Psoas muscle (tissue), 8 donors: ENCODE measurements at places on chromosomes 3 and 15.

DNA sequence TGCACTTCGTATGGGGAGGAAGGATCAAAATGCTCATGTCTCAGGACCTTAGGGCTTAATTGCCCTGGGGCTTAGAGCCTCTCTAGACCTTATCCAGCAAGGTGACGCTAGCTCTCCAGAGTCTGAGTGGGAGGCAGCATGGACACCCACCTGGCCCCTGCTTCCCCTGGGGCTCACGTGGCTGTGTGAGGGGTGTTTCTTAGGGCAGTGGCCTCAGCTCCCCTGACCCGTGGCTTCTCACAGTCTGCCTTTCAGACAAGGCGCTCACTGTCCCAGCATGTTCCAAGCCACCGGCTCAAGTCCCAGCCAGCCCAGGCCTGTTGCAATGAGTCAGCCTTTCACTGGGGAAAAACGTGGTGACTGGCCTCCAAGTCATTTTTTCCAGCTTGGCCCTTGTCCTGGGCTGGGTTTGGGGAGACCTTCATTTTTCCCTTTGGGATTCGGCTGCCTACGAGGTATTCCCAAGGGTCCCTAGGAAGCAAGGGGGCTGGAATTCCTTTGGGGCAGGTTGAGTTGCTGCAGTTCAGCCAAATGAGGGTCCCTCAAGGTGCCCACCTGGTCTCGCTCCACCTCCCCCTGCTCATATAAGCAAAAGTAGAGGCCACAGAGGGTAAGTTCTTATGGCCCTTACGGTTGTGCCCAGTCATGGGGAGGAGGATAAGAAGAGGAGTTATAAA is 15.7 kb downstream of the BHLHE40 start:
- peak; percentile 84 for DNase-seq

GRCh38 chr3:160755776-160756304 is at the start of gene PPM1L:
Gene PPM1L (plus strand): TSS chr3:160756231.
- DNase-seq = peak; percentile 79

DNA sequence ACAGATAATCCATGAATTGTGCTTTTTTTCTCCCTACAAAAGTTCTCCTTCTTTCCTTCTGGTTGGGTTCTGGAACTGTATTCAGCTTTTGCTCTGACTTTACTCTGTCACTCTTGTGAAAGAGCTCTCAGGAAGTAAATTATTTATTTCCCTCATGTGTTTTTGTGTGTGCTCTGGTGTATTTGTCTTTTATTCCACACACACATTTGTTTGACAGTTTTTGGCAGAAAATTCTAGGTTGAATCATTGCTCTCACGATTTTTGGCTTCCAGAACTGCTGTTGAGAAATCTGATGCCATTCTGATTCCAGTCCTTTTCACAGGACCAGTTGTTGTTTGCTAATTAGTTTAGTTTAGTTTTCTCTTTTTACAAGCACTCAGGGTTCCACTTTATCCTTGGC is 172.8 kb downstream of the PLCH1 start:
- no peak for DNase-seq

- DNase-seq = no peak
Observed at GRCh38 chr3:104717828-104718196, 648.9 kb upstream of the ALCAM start.

GRCh38 chr3:14852717-14853116 is 34.0 kb downstream of the FGD5 start:
- no peak for DNase-seq

- DNase-seq = no peak
Observed at GRCh38 chr3:85303156-85303555, 344.4 kb downstream of the CADM2 start.

- DNase-seq = no peak
Observed at GRCh38 chr3:185400866-185401265, 37.9 kb downstream of the MAP3K13 start.

GRCh38 chr3:66693461-66694031 is 192.7 kb upstream of the LRIG1 start:
- peak; percentile 68 for DNase-seq

- DNase-seq = no peak
Observed at GRCh38 chr3:49135499-49135898, 2.6 kb upstream of the LAMB2 start.

- no peak for DNase-seq
Observed at GRCh38 chr15:80072285-80072994, 13.0 kb downstream of the ZFAND6 start.

GRCh38 chr3:107986505-107986904 is 104.3 kb downstream of the CD47 start:
- DNase-seq = no peak

GRCh38 chr3:185995352-185995751 is 57.5 kb upstream of the TRA2B start:
- DNase-seq = no peak

DNA sequence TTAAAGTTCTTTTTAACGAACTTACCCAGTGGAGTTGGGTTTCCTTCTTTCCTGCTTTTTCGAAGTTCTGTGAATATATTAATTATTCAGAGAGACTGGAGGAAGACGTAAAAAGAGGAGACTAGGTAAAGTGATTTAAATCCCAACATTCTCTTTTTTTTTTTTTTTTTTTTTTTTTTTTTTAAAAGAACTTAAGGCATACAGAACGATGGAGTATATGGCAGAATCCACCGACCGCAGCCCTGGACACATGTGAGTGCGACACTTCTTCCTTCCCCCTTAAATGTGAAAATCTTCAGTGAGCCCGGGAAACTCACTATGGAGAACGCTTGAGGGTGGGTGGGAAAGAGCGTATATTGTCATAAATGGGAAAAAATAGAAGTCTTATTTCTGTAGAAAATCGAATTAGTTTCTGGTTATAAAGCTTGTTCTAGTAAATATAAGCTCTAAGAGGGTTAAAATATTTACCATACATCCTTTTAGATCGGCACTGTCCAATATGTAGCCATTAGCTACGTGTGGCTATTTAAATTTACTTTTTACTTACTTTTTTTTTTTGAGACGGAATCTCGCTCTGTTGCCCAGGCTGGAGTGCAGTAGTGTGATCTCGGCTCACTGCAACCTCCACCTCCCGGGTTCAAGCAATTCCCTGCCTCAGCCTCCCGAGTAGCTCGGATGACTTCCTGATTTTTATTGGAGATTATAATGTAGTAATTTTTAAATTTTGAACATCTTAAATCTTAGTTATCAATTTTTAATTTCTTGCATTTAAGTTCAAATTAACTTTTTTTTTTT is 892 bp downstream of the NMD3 start:
- no peak for DNase-seq

DNA sequence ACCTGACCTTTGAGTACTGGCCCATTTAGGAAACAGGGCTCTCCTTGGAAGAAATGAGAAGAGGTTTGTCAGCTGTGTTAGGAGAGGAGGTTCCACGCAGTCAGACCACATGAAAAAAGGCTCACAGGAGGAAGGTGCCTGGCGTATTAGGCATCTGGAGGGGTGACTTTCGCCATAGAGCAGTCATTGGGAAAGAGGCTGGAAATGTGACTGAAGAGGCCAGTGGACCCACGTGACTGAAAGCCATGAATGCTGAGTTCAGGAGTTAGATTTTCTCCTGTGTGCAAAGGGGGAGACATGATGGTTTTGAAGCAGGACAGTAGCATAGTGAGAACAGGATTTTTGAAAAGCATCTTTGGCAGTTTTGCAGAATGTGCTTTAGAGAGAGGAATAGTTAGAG is 29.7 kb upstream of the RNF7 start:
- DNase-seq = no peak

GRCh38 chr3:14810070-14810791 is 8.5 kb upstream of the FGD5 start:
- DNase-seq = peak; percentile 55

DNA sequence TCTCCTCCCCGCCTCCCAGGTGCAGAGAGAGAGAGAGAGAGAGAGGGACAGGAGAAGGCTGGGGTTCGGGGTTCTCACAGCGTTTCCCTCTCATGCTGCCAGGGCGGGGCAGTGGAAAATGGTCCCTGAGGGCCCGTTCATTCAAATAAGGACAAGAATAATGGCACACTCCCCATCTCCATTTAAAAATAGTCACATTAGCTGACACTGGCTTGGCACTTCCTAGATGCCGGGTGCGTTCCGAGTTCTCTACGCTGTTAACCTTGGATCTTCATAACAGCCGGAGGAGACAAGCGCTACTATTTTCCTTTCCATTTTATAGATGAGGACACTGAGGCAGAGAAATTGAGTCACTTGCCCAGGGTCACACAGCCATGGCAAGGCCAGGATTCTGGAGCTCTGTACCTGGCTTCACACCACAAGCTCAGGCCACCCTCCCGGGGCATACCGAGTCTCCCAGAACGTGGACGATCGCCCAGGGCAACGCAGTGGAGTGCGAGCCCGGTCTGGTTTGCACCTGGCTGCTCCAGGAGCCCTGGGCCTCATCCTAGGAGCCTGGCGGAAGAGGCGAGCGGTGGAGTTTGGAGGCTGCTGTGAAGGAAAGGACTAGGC is 608 bp upstream of the SLC6A6 start:
- no peak for DNase-seq

DNA sequence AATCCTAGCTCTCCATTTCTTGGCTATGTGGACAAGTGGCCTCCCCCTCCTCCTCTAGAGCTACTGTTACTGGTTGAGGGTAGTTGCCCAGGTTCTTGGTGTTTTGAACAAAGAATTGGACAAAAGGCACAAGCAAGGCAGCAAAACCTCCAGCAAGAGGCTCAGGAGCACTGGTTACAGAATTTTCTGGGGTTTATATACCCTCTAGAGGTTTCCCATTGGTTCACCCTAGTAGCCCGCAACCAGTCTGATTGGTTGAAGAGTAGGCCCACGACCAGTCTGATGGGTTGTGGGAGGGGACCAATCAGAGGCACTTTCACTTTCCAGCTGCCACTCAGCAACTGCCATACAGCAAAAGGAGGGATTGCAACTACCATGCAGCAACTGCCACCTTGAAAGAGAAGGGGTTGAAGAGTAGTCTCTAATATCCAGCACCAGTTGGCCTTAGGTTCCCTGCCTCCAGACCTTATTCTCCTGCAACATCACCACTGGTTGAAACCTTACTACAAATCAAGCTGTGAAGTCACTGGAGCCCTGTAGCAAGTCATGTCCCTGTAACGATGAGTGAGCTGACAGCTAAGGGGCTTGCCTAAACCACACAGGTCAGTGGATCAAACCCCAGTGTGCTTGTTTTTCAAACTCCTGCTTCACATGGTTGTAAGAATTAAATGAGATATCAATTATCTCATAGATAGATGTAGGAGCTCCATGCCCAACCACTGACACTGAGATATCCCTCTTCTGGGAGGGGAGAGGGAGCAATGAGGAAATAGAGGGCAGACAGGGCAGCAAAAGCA is 2.9 kb upstream of the C15orf39 start:
- DNase-seq = no peak

- no peak for DNase-seq
Observed at GRCh38 chr15:41669701-41670100, 9.5 kb downstream of the MGA start.

GRCh38 chr3:63500196-63500595 is 152.3 kb upstream of the SNTN start:
- DNase-seq = no peak

- DNase-seq = no peak
Observed at GRCh38 chr15:43880406-43881194, 53.8 kb downstream of the WDR76 start.

- no peak for DNase-seq
Observed at GRCh38 chr15:69861331-69862171, 236.2 kb downstream of the TLE3 start.

DNA sequence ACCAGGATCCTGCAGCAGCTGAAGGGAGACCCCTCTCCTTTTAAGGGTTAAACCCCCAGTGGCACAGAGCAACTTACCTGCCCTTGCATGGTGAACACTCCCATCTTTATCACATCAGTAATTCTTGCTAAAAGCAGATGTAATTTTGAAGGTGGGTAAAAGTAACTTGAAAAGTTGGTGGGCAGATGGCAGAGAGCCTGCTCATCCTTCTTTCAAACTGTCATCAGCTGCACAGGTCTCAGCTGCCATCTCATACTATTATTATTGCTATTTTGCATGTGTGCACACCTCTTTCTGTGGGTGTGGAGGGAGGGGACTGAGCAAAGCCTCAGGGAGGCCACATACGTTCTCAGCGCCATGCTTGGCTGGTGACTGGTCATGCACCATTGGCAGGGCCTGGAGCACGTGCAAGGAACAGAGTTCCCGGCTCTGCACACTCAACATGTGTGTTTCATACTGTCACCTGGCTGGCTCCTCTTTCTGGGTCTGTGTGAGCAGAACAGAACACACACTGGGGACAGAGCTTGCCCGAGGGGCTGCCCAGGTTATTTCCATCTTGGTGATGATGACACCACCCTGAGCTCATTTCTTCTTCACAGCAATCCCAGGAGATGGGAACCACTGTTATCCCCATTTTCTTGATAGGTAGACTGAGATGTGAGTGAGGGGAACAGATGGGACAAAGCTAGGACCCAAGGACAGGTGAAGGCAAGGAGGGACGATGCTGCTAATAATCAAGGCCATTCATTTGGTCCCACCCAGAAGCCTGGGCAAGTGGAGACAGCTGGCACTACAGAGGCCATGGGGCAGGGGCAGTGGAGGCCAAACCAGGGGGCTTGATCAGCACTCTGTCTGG is 95.8 kb upstream of the KLF13 start:
- no peak for DNase-seq

DNA sequence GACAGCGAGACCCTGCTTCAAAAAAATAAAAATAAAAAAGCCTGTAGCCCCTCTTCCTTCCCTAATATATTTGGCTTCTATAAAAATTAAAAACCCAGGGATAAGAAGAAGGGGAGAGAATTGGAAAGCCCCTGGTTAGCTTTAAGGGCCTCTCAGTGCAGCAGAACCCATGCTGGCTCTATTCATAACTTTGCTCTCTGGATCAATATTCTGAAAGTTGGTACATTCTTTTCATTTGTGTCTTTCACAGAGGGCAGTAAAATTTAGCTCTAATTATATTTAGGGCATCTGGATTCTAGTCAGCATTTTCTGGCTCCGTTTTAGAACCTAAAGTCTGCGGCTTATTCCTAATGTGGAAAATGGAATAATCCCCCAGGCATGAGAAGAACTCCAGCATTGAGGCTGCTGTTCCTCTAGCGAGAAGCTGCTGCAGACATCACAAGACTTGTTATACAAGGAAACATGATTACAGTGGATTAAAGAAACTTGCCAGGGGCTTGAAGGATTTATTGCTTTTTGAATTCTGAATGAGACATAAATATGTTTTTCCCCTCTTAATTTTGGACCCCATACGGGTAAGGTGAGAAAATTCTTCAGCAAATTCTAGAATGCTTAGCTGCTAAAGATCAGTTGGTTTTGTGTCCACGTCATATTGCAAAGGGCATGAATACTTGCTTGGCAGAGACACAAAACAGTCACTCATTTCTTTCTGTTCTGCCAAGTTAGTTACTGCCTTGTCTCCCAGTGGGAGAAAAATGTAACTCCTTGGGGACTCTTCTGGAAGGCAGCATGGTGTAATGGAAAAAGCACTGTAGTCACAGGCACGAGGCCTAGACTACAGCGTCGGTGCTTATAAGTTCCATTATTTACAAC is 177.7 kb downstream of the VGLL4 start:
- DNase-seq = no peak

DNA sequence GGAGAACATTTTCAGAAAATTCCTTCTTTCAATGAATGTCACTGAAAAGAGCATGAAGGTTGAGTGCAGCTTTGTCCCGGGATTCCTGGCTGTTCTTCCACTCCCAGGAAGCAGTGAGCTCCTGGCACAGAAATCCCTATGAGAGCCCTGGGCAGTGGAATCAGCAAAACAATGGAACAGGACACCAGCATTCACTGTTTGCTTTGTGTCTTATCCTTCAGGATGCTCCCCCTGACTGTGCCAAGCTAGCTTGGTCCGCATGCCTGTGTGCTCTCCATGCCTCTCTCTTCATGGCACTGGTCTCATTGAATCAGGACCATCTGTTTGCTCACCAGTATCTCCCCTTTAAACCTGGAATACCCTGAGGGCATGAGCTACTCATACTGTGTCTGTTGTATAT is 102.0 kb upstream of the GADL1 start:
- no peak for DNase-seq
